ENCODE measurements at places on chromosomes 16 and 17.

GRCh38 chr16:46875243-46875642 is 8.9 kb upstream of the GPT2 start:
- no peak for DNase-seq

- no peak for DNase-seq
Measured at GRCh38 chr17:1785930-1786329, 24.1 kb downstream of the SERPINF1 start.

- no peak for DNase-seq
Measured at GRCh38 chr17:68544111-68544915, 32.1 kb downstream of the PRKAR1A start.

DNA sequence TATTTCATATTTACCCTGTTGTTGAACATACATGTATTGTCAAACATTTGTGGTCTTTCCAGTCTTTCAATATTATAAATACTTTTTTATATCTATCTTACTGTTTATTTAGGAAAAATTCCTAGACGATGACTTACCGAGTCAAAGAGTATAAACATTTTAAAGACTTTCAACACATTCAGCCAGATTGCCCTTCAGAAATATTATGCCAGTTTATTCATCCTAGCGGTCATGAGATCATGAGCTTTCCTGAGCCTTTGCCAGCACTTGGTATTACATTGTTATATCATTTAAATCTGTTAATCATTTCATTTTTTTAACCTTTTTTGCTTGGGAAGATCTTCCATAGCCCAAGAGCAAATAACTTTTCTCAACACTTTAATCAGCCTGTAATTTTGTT is 197.4 kb downstream of the SPECC1 start:
- DNase-seq: no peak

DNA sequence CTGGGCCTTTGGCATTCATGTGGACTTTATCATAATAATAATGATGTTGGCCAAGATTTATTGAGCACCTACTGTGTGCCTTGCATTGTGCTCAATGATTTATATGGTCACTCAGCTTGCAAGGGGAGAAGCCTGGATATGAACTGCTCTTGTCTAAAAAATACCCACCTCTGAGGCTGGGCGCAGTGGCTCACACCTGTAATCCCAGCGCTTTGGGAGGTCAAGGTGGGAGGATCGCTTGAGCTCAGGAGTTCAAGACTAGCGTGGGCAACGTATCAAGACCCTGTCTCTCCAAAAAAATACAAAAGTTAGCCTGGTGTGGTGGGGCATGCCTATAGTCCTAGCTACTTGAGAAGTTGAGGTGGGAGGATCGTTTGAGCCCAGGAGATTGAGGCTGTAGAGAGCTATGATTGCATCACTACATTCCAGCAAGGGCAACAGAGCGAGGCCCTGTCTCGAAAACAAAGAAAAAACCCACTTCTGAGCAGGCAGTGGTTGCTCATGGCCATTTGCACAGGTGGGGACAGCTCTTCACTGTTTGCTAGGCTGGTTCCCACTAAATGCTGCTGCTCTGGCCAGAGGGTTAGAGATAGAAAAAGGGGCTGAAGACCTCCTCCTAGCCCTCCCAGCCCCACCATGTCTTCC is 4.3 kb upstream of the ADGRG1 start:
- no peak for DNase-seq

GRCh38 chr17:68277807-68278206 is 13.1 kb downstream of the SLC16A6 start:
- DNase-seq: no peak

DNA sequence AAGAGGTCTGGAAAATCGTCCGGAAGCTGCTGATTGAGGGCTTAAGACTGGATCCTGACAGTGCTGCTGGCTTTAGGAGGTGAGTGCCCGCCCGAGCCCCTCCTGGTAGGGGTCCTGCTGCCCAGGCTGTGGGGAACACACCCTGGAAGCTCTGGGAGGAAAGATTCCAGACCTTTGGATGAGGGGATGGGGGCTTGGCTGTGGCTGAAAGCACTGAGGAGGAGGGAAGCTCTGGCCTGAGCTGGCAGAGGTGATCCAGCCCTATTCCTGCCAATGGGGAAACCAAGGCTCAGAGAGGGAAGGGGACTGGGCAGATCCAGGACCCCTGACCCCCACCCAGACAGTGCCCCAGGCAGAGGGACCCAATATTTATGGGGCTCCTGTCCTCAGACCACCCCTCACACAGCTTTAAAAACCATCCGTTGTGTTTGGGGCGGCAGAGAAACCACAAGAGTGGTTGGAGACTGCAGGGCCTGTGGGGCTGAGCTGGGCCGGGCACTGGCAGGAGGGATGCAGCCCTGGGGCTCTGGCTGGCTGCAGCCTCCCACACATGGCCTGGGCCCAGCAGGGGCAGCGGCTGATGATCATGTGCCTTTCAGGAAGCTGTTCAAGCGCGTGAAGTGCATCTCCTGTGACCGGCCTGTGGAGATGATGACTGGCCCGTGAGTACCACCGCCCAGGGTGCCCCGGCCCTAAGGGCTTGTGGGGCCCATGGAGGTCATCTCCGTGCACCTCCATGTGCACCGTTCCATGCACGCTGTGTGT is 22.8 kb downstream of the UBALD1 start:
- no peak for DNase-seq
